ENCODE measurements at places on chromosomes 13 and 19.
A peak's percentile ranks its signal among the peaks of the same experiment; 100 is the strongest.

DNA sequence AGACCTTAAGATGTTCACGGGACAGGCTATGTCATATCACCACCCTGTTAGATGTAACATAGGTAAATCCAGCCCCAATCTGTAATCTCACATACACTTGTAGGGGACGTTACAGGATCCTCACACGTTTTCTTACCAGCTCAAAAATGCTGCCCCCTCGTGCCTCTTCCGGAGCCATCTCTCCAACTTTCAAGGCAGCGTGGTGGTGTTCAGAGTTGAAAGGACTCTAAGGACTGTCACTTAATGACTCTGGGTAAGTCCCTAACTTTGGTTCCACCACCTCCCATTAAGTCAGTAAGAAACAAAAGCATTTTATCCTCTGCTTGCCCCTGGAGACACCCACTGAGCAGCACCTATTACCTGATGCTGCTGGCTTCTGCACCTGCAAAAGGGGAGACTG is 4.4 kb downstream of the MED26 start:
- DNase-seq, result no peak

GRCh38 chr19:48551437-48552302 is at the start of gene SULT2B1:
Gene SULT2B1 (plus strand): TSS chr19:48552172. CDS start chr19:48552253, 81 bp downstream.
- DNase-seq, result no peak

- no peak for DNase-seq
Observed at GRCh38 chr13:113791761-113792160, 32.7 kb downstream of the TMEM255B start.

DNA sequence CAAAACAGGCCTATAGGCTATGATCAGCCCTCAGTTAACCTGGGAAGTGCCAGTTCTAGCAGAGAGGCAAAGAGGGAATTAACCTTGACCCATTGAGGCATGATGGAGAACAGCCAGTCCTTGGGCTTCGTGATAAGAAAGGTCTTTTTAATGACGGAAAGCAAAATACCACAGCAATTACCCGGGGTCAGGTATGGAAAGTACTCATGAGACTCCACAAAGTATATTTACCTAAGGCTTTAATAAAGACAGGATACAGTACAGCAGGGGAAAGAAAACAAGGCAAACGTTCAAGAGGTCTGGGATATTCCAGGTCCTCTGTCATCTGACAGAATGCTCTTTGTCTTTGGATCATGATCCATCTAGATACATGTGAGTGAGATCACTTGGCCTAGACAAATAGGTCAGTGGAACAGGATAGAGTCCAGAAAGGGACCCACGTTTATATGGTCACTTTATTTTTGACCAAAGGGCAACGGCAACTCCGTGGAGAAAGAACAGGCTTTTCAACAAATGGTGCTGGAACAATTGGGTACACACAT is 52.2 kb downstream of the WDFY2 start:
- no peak for DNase-seq

- no peak for DNase-seq
Observed at GRCh38 chr13:113158946-113159345, 498 bp downstream of the PROZ start.

GRCh38 chr19:2783781-2784145 is 690 bp upstream of the SGTA start:
- no peak for DNase-seq

DNA sequence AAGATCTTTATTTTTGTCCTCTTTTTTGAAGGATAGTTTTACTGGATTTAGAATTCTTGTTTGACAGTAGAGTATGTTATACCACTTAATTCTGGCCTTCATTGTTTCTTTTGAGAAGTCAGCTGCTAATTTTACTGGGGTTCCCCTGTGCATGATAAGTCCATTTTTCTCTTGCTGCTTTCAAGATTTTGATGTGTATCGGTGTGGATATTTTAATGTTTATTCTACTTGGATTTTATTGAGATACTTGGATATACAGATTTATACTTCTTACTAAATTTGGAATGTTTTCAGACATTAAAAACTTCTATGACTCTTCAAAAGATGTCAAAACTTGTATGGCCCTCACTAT is 86.9 kb downstream of the URI1 start:
- DNase-seq, result no peak

DNA sequence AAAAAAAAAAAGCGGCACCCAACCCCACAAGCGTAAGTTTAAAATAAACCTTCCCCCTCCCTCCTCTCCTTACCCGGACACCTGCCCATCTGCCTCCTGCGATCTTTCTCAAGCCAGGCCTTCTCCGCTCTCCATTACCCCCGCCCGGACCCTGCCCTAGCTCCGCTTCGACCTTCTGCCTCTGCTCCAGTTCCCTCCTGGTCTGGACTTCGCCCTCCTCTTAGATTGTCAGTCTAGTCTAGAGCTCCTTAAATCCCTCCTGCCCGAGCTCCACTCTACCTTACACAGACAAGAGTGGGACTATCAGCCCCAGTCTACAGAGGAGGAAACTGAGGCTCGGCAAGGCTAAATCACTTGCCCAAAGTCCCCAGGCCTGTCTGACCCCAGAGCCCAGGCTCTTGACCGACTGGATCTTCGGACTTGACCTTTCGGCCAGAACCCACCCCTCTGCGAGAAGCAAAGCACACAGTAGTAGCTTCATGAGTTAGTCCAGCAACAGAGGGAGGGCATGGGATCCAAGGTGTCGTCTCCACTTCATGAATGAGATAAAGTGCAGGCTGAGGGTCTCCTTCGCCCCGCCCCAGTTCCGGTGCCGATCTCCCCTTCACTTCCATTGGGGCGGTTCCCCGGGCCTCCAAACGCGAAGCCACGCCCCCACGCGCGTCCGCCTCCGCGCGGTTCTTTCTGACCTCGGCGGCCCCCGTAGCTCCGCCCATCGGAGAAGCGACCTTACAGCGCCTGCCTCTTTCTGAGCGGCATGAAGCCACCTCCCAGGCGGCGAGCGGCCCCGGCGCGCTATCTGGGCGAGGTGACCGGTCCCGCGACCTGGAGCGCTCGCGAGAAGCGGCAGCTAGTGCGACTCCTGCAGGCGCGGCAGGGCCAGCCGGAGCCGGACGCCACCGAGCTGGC is at the start of gene SNAPC2:
SNAPC2 (plus strand) TSS at position 729 of the 909 bp plus-strand sequence; CDS start at position 758, 29 bp downstream.
- peak; percentile 94 for DNase-seq

- no peak for DNase-seq
Observed at GRCh38 chr19:30471441-30471840, 99.3 kb downstream of the ZNF536 start.

GRCh38 chr19:2097203-2097885 is 629 bp downstream of the IZUMO4 start:
- no peak for DNase-seq

DNA sequence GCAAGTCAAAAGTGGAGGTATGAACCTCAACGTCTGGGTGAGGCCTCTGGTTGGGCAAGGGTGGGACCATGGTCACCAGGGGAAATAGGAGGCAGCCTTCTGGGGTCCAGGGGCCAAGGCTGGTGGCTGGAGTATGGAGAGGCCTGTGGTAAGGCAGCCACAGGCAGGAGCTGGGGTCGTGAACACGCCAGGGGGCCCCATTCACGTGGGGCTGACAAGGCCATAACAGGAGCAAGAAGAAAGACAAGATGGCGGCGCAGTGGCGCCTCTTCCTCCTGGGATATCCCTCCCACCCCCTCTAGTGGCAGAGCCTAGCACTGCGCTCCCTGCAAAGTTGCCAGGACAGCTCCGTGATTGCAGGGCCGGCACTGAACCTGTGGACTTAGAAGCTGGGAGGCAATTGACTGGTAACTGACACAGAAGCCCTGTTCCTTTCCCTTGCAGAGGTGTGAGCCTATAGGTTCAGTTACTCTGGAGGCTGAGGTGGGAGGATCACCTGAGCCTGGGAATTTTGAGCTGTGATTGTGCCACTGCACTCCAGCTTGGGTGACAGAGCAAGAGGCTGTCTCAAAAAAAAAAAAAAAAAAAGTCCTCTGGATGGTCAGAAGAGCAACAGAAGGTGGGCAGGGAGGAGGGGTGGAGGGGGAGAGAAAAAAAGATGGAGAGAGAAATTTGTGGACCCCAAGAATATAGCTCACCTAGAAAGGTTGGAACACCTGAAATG is 19.7 kb upstream of the EDDM13 start:
- peak; percentile 67 for DNase-seq

GRCh38 chr19:55902080-55902751 is 29.9 kb downstream of the NLRP13 start:
- DNase-seq, result no peak

- no peak for DNase-seq
Observed at GRCh38 chr13:113882267-113882630, 18.4 kb upstream of the GAS6 start.

DNA sequence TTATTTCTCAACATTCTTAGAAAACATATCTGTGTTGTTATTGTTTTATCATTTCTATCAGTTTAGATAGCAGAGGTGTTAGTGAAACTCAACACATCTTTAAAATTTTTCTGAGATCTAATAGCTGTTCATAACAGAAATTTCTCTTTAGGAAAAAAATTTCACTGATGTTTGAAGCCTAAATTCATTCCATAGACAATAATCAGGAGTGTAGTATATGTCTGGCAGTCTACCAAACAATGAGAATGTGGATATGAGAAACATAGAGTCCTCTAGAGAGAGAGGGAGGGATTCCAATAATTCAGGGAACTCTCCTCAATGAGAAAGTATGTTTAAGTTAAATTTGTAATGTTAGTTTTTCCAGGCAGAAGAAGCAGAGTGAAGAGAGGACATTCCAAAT is 118.2 kb upstream of the EDNRB start:
- DNase-seq, result no peak

GRCh38 chr19:17654993-17655392 is 33.2 kb downstream of the UNC13A start:
- DNase-seq, result no peak

DNA sequence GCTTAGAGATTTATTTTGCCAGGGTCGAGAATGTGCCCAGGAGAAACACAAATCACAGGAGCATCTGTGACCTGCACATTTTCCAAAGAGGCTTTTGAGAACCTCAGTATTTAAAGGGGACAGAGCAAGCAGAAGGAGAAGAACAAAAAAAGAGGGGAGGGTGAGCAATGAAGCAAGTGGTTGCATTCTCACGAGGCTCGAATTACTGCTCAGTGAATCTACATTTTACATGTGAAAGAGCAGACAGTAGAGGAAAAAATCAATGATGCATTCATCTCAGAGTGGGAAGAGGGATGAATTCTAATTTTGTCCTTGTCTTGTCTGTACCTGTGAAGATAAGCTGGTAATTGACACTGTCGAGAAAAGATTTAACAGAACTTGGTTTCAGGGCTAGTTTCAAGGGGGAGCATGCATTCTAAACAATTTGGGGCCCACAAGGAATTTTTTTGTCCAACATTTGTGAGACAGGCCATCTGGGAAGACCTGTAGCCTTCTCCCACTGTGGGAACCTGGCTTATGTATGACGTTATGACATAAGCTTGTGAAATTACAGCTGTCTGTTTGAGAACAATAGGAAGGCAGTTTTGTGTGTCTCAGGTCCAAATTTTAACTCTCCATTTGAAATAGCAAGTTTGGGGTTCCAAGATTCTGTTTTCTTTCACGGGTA is 855.1 kb downstream of the SLITRK5 start:
- DNase-seq, result peak; percentile 9

DNA sequence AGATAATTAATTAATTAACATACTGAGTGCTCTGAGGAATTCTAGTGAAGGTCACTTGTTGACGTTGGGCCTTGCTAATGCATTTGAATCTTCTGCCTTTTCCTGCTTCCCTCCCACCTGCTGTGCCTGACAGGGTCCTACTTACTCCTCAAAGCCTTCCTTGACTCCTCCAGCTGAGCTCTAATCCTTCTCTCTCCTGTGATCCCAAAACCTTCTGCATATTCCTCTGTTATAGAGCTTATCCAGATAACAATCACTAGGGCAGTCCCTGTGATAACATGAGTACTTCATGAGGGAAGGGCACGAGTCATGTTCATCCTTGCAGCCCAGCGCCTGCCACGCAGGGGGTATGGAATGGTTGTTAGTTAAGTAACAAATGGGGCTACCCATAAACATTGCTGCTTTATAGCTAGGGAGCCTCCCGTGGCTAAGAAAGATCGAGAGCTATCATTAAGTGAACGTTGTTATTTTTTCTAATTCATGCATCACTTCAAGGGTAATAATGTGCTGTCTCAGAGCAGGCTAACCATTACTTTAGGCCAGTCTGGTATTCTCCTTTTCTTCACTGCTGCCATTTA is 19.1 kb upstream of the SPATA13 start:
- peak; percentile 46 for DNase-seq

DNA sequence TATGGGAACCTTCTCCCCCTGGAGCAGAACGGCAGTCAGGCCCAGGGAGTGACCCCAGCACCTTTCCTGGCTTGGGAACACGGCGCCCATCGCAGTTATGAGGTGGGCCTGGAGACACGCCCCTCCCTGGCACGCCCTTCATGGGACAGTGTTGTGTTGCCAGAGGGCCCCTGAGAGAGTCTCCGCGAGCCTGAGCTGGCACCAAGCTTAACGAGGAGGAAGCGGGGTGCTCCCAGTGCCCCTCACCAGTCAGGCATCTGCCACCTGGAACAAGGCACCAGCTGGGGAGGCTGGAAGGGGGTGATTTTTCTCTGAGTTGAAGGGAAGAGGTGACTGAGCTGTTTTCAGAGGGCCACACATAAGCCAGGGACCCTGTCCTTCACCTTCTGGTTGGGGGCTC is 180.6 kb downstream of the KDM4B start:
- no peak for DNase-seq

DNA sequence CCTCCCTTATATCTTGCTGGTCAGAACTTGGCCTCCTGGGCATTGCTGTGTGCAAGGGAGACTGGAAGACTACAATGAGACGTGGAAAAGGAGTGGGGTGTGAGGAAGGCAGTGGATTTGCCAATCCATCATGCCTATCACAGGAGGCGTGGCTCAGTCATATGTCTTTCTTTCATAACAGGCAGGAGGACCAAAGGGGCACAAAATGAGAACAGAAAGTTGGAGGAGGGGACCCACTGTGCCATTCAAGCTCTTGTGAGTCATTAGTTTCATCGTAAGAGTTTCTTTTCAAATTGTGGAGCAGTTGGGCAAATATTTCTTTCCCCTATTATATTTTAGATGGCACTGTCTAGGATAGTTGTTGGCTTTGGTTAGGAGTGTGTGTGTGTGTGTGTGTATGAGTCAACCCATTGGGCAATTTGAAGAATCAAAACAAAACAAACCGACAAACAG is 471.5 kb downstream of the TSHZ3 start:
- DNase-seq, result no peak

DNA sequence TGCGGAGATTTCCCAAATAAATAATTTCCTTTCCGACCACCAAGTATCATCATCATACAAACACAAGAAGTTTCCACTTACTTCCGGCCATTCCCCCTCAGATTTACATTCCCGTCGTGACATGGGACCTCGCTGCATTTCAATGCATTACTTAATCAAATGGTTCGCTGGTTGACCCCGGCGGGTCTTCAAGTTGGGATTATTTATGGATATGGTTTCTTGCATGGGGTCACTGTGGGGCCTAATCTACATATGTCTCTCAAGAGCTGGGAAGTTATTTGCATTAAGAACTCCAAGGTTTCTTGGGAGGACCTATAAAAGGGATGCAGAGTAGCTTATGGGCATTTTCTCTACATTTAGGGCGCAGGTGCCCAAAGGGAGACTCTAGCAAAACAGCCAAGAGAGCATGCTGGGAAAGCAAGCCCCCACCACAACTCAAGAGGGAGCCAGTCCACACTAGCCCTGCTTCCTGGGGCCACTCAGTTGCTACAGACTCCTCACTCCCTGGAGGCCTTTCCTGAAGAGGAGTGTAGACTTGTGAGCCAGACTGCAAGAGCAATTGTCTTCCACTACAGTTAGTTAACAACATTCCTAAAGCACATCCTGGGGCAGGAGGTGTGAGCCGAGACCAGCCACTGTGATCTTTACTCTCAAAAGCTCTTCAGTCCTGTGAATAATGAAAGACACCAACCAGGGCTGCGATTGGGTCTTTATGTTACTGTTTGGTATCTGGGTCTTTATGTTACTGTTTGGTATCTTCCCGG is 125.3 kb downstream of the KATNAL1 start:
- DNase-seq, result peak; percentile 13

GRCh38 chr19:58326914-58327726 is at the start of gene ZSCAN22:
Gene ZSCAN22 (plus strand): TSS chr19:58326994. CDS start chr19:58334803, 7,809 bp downstream.
- DNase-seq, result peak; percentile 94

- DNase-seq, result peak; percentile 86
Observed at GRCh38 chr13:99228737-99229691, 28.4 kb downstream of the UBAC2 start.

Data from ELR (cell line).